ENCODE measurements at places on chromosomes 16 and 17.

DNA sequence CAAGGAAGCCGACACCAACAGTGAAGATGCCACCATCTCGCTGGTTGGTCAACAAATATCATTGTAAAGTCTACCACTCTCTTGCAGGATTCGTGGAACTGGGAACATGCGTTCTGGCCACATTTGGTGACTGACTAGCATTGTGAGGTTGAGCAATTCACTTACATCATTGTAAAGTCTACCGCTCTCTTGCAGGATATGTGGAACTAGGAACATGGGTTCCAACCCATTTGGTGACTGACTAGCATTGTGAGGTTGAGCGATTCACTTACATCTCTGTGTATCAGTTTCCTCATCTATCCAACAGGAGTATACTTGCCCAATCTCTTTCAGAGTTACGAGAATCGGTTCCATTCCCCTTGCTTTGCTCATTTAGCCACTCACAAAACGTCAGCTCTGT is 42.6 kb upstream of the RPH3AL start:
- H3K4me3 ChIP-seq = no peak overlapping the region
- H3K27me3 ChIP-seq = no peaks in the 10 kb centered on the region
- DNase-seq = no peak

- no peaks in the 10 kb centered on the region for H3K36me3 ChIP-seq
- no peaks in the 10 kb centered on the region for H3K4me1 ChIP-seq
- no peak for DNase-seq
- H3K27ac ChIP-seq = no peak overlapping the region
Observed at GRCh38 chr17:58289869-58290268, 9.1 kb upstream of the MPO start.

DNA sequence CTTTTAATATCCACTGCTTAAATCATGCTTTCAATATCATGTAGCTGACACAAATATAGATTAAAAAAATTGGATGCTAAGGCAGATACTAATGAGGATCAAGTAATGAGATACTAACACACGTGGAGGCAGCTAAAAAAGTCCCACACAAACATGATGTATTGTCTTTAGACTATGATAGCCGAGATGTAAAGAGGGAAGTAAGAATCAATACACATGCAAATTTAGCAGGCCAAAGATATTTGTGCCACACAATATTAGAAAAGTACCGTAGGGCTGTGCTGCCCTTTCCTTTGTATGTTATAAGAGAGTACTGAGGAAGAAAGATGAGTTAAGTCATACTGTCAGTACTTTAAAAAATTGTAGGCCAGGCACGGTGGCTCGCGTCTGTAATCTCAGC is 51.4 kb upstream of the STAC2 start:
- peaks cover 22% of the 10 kb centered on the region for H3K36me3 ChIP-seq
- H3K27ac ChIP-seq = no peak overlapping the region
- no peak overlapping the region for H3K4me3 ChIP-seq
- no peaks in the 10 kb centered on the region for H3K27me3 ChIP-seq

DNA sequence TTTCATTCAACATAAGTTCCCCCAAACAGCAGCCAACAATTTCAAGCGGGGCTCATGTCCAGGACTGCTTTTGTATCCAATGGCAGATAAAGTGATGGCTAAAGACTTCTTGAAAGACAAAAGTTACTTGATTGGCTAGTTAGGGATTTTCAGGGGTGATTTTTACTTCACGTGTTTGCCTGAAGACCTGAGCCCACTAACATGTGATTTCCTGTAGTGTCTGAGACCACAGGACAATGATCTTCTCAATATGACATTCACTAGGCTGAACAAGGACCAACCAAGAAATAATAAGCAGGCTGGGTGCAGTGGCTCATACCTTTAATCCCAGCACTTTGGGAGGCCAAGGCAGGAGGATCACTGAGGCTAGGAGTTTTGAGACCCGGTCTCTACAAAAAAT is 10.4 kb downstream of the TVP23A start:
- no peak overlapping the region for H3K4me3 ChIP-seq
- no peaks in the 10 kb centered on the region for H3K27me3 ChIP-seq
- H3K4me1 ChIP-seq = no peaks in the 10 kb centered on the region
- H3K36me3 ChIP-seq = peaks cover 4% of the 10 kb centered on the region
- DNase-seq = no peak

DNA sequence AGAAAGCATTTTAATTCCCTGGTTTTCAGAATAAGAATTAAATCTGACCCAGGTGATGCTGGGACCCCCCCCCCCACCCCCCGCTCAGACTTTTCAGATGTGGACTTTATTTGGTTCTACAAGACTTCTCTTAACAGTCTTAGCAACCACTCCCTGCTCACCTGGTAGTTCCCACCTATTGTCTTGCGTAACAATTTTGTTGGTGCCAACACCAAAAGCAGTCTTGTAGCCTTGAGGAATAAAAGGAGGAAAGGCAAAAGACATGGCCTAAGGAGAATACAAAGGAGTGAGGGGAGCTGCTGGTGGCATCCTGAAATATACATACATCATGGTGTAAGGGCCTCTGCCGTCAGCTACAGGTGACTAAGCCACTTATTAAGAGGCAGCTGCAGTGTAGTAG is 5.0 kb downstream of the TTLL6 start:
- peaks cover 2% of the 10 kb centered on the region for H3K4me1 ChIP-seq
- H3K27me3 ChIP-seq = no peaks in the 10 kb centered on the region
- H3K36me3 ChIP-seq = no peaks in the 10 kb centered on the region
- H3K4me3 ChIP-seq = no peak overlapping the region

- H3K4me1 ChIP-seq = no peaks in the 10 kb centered on the region
- H3K27ac ChIP-seq = no peak overlapping the region
- no peaks in the 10 kb centered on the region for H3K27me3 ChIP-seq
- H3K4me3 ChIP-seq = no peak overlapping the region
- no peaks in the 10 kb centered on the region for H3K36me3 ChIP-seq
Observed at GRCh38 chr17:54771409-54771915, 129.2 kb upstream of the TOM1L1 start.

DNA sequence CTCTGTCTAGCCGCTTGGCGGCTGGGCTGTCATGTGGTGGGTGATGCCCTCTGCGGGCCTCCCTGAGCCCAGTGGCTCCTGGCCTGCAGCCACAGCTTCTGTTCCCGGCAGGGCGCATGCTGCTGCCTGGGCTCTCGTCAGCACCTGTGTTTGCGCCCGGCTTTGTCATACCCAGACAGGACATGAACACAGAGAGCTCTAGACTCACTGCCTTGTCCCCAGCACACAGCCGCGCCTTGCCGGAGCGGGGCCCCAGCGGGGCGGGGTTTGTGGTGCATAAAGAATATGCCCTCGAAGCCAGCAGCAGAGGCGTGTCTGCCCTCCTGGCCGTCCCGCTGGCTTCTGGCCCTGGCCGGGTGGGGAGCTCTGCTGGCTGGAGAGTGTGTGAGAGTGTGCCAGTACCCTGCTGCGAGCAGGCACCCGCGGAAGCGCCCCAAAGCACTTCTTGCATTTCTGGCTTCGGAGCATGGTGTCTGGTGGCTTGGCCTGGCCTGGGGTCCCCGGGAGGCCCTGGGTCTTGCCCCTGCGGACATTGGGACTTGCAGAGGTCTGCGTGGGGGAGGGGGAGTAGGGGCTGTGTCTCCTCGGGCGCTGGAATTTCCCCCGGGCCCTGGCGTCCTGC is 14.4 kb downstream of the ASPSCR1 start:
- peak; percentile 76 for DNase-seq
- no peaks in the 10 kb centered on the region for H3K27me3 ChIP-seq
- H3K4me1 ChIP-seq = no peaks in the 10 kb centered on the region
- peaks cover 15% of the 10 kb centered on the region for H3K36me3 ChIP-seq
